ENCODE measurements at places on chromosomes 5 and 9. TPM values are rescaled to one million over a fixed set of nuclear protein-coding genes. Genes with fewer than 3 reads are reported as not detected.

Gene FANCG
- 38.4 TPM for total RNA-seq

Gene KIAA1958
- 16.0 TPM for total RNA-seq

Gene MRPL41
- 158 TPM for total RNA-seq

DNA sequence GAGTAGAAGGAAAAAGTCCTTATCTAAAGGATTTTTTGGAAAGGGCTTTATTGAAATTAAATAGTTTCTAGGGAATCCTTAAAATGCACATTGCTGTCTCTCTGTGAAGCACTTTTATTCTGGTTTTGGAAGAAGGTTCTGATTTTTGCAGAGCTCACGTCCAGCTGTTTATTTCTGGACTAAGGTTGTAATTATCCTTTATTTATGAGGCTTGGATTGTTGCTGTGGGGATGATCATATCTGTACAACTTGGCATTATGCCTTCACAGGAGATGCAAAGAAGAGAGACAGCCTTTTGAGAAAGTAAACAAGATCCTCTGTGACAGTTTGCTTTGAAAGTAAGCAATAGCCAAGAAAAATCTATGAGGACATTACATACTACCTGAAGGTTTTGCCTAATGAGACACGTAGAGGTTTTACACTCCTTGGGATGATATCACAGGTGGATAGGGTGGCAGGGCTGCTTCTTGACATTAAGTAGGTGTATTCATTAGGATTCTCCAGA is 14.6 kb downstream of the SMARCA2 start:
- DNase-seq = no peak

- DNase-seq = no peak
Measured at GRCh38 chr5:80246001-80246758, 9.7 kb downstream of the SERINC5 start.

DNA sequence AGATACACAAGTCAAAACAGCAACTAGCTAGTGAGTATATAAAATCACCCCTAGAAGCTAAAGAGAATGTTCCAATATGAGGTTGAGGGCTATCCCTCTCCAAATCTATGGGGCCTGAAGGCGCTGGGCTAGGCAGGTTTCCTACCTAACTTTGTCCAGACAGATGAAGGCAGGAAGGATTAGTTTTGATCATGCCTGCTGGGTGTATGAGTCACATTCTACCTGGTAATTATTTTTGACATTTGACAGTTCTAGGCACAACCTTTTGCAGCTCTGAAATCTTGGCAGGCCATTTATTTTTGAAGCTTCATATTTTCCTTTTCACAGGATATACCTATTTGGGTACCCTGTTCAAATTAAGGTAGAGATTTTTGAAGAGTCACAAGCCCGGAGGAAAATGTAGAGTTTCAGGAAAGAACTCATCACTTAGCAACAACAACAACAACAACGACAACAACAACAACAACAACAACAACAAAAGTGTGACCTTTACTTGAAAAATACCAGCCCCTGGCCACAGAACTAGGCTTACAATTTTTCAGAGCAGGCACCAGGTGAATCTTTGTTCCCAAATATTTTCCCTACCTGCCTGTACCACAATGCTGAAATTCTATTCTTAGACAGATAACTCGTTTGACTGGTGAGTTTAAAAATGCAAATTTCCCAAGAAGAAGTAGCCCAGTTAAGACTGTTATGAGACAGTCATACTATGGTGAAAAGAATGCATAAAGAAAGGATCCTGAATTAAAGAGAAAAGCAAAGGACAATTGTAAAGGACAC is 175.5 kb upstream of the TUT7 start:
- no peak for DNase-seq
